ENCODE measurements at places on chromosomes 3 and 15.

DNA sequence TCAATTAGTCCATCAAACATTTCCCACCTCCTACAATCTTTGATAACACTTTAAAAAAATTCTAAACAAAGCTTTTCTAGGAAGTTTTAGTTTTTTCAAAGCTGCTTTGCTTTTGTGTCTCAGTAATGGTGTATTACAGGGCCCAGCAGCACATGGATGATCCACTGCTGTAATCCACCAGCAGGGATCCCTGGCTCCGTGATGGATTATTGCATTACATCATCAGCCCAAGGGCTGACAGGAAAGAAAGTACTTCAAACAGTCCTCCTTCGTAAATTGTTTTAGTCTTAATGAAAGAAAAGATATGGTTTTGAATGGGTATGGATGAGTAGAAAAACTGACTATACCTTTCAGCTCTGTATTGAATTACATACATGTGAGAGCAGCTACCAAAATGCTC, 688.9 kb upstream of the NAALADL2 start:
- no peak for DNase-seq

DNA sequence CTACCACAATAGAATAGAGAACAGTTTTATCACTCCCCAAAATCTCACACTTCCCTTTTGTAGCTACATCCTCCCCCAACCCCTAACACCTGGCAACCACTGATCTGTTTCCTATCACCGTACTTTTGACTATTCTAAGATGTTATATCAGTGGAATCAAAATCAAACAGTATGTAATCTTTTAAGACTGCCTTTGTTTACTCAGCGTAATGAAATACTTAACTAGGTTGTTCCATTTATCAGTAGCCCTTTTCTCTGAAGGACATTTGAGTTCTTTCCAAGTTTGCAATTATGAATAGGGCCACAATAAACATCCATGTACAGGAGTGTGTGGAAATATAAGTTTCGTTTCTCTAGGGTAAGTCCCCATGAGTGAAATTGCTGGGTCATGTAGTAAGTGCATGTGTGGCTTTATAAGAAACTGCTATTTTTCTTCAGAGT, 372.3 kb downstream of the SV2B start:
- DNase-seq, result peak; percentile 37

DNA sequence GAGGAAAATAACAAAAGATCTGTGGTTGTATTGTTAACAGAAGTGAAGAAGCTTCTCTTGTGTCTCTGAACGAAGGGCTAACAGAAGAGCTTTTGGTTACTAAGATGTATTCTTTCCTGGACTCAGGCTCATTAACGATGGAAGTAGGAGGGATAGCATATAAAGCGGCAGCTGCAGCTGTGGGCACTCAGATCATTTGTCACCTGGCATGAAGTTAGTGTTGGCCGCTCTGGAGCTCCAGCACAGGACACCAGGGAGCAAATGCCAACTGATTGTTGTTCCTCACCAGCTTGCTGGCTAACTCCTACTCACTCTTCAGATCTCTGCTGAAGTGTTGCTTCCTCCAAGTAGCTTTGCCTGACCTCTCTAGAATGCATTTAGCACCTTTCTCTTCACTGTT, 15.5 kb upstream of the SLITRK3 start:
- DNase-seq, result no peak

DNA sequence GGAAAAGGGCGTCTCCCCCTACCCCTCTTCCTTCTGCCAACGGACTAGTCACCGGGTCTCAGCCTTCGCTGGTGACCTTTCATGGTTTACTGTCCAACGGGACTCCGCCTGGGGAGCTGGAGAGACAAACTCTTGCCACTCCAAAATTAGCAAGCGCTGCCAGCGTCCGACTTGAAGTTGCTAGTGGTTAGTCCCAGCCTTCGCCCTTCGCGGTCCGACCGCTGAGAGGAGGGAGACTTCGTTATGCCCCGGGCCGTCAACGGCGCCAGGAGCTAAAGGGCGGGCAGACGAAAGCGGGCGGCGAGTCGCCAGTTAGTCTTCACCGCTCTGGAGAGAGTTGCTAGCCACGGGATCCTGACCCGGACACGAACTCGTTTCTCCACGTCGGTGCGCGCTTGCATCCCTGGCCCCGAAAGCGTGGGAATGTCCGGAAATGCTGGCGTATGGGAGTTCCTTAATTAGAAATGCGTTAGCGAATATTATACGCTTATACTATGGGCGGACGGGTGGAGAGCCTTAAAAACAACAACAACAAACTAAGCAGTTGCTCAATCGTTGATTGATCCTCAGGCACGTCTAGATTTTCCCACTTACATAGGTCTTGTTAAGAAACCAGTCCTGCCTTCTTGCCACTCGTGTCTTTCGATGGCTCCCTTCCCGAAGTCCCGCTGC, 716 bp downstream of the SMC4 start:
- peak; percentile 4 for DNase-seq

GRCh38 chr15:42152196-42152920, 4.1 kb downstream of the PLA2G4F start:
- DNase-seq, result peak; percentile 8

- no peak for DNase-seq
Measured at GRCh38 chr3:178436773-178437172, 99.5 kb upstream of the KCNMB2 start.

DNA sequence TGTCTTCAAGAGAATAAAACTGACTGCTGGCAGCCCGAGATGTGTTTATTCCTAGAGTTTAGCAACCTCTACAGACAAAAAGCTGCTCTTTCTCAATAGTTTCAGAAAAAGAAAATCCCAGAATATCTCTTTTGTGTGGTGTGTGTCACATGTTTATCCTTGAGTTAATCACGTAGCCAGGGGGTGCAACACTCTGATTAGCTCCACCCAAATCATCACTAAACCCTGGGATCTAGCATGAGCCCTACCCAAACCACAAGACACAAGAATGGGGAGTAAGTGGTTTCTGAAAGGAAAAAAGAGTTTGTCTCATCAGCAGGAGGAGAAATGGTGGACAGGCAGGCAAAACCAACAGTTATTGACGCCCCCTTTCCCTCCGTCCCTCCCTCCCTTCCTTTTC, 78.5 kb upstream of the AGBL1 start:
- no peak for DNase-seq

GRCh38 chr3:151087648-151088047, 2.2 kb downstream of the MED12L start:
- no peak for DNase-seq

DNA sequence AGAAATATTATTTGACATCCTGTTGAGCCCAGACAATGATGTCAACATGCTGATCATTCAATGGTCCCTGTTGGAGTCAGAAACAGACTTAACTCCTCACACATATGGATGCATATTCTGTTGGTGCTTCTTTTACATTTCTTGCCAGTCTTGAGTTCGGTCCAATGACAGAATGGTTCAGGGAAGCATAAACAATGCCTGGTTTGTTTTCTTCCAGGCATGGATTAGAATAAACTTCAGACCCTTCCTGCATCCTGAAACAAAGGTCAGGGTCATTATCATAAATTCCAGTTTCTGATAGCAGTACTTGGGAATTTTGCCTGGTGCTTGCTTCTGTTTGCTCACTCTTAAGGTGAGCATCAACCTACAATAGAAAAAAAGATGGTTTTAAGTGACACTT, 33.3 kb downstream of the BTLA start:
- no peak for DNase-seq

GRCh38 chr15:52683580-52683979, 4.4 kb upstream of the ATOSA start:
- peak; percentile 16 for DNase-seq

DNA sequence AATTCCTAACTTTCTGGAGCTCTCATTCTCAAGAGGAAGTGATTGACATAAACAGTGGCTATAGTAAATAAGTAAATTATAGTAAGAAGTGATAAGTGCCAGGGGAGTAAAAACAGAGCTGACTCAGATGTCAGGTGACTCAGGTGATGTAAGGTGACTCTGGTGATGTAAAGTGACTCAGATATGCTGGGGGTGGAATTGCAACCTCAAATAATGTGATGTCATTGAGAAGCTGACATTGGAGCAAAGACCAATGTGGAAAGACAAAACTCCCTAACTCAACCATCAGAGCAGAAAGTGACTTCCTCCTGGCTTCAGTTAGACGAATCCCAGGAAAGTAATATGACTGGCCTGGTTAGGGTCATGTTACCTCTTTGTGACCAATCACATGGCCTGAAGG, 144.2 kb upstream of the SNTN start:
- DNase-seq, result peak; percentile 87

GRCh38 chr3:196684548-196685407, 27.3 kb downstream of the CEP19 start:
- peak; percentile 23 for DNase-seq

DNA sequence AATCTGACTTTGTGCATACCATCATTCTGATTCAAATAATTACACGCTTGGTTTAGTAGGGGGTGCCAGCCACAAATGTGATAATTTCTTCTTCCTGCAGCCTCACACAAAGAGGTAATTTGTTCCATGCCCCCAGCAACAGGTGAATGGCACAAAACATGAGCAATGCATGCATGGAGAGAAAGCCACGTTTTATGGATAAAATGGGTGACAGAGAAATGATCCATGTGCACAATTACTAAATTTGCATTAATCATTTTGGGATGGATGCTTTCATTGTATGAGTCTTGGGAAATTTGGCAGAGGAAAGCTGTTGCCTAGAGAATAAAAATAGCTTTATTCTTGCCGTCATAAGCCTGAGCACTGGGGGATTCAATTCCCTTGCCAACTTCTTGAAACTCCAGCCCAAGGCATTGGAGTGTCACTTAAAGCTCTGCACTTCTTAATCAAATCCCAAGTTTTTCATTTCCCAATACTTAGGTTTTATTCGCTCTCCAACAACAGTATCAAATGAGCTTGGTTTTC, 411.6 kb downstream of the GBE1 start:
- DNase-seq, result no peak

DNA sequence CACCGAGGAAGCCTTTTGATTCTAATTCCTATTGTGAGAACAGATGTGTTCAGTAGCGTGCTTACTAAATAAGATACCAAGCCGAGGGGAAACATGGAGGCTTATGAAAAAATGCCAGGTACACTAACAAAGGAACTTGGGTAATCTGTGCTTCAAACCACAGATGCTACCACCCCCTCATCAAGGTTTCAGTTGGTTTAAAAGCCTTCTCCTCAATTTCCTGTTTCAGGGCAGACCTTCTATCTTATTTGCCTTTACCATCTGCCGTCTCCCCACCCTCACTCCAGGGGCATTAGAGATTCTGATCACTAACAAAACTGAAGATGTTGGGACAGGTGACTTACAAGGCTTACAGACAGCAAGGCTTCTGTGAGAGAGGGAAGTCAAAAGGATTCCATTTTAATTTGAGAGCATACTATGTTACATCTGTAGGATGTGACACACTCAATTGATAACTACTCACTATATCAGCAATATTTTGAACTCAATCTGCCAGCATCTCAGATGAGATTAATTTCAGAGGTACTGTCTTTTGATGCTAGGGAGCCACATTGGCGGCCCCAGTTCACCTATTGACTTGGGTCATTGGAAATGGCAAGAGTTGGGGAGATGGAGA, 60.6 kb upstream of the PLCL2 start:
- DNase-seq, result no peak

GRCh38 chr3:196143708-196144382, 62.0 kb upstream of the TFRC start:
- DNase-seq, result no peak

DNA sequence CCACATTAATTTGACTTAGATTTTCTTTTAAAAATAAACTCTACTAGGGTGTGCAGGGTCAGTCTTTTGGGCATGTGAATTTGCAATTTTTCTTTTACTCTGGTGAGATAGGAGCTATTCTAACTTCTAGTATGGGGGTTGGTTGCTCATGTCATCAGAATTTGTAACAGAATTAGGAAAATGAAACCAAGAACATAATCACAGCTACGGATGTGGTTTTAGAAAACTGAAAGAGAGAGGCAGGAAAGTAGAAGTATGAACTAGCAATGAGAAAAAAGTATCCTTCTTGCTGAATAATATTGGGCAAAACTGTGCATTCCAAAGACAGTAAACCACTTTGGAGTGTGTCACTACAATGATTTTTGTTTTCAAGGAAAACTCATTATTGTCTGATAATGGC, 43.3 kb downstream of the ADPGK start:
- no peak for DNase-seq

- DNase-seq, result no peak
Measured at GRCh38 chr3:89340408-89340807, 233.0 kb downstream of the EPHA3 start.

DNA sequence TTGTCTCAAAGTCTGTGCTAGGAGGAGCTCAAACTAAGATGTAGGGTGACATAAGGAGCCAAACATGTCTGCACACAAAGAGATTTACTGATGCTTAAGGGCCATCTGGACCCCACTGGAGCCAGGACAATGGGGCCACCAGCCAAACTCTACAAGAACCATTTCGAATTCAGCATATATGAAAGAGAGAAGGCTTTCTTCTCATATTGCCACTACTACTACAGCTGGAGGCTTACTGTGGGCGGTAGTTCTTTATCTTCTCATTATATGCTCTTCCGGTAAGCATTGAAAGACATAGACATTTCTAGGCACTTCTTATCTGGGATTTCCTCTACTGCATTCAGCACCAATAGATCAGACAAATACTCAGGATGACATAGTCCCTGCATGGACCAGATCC, 404.4 kb upstream of the PROK2 start:
- DNase-seq, result no peak

DNA sequence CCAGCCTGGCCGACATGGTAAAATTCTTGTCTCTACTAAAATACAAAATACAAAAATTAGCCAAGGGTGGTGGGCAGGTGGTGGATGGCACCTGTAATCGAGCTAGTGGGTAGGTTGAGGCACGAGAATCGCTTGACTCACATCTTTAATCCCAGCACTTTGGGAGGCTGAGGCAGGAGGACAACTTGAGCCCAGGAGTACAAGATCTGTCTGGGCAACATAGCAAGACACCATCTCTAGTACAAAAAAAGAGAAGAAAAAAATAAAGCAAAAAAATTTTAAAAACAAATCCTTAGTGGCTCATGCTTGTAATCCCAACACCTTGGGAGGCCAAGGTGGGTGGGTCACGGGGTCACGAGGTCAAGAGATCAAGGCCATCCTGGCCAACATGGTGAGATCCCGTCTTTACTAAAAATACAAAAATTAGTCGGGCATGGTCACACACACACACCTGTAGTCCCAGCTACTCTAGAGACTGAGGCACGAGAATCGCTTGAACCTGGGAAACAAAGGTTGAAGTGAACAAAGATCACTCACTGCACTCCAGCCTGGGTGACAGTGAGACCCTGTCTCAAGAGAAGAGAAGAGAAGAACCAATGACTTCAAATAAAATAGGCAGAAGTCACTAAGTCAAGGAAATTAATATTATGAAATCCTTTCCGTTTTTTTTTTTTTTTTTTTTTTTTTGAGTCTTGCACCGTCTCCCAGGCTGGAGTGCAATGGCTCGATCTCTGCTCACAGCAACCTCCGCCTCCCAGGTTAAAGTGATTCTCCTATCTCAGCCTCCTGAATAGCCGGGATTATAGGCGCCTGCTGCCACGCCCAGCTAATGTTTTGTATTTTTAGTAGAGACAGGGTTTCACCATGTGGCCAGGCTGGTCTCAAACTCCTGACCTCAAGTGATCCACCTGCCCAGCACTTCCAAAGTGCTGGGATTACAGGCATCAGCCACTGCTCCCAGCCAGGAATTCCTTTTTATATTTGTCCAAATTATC, 4.9 kb downstream of the RHOA start:
- no peak for DNase-seq

- DNase-seq, result no peak
Measured at GRCh38 chr15:88938802-88939485, 25.8 kb upstream of the MFGE8 start.

- DNase-seq, result no peak
Measured at GRCh38 chr15:58932710-58933280, 684 bp downstream of the SLTM start.

Measured in large intestine (tissue), 12 donors.